ENCODE measurements at places on chromosomes 6 and 20.

DNA sequence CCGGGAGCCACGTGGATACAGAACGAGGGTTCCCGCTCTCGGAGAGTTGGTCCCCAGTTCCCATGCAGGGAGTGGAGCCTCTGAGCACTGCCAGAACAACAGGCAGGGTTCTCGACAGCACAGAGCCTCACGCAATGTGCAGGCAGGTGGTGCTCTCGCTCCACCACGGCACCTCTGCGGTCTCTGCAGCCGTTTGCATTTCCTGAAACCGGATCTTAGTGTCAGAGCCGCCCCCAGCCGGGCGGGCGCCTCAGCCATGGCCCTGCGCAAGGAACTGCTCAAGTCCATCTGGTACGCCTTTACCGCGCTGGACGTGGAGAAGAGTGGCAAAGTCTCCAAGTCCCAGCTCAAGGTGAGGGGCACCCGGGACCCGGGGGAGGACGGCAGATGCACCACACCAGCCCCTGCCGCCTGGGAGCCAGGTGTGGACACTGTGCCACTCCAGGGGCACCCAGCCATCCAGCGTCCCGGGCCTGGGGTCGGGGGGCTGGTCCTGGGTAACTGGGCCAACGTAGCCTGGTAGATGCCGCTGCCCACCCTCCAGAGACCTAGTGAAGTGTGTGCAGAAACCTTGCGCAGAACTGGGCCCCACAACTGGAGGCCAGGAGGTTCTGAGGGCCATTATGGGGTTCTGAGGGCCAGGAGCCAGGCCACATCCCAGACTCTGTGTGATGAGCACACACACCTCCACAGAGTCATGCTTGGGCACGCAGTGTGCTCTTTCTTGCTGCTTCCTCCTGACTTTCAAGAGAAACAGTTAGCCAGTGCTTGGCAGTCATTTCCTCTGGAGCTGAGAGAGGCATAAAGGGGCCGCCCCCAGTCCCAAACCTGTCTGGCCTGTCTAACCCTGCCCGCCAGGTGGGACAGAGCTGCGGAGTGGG is at the start of gene DEF6:
Gene DEF6, plus strand, starts transcription at position 218 of the 881 bp plus-strand sequence. Its CDS starts 39 bp downstream, at position 257.
- H3K4me1 ChIP-seq: peaks cover 6% of the 10 kb centered on the region
- peak; percentile 84 for DNase-seq
- peak within 1 kb of the TSS; percentile 57 for H3K4me3 ChIP-seq
- H3K36me3 ChIP-seq: peaks cover 6% of the 10 kb centered on the region
- H3K27me3 ChIP-seq: no peaks in the 10 kb centered on the region

DNA sequence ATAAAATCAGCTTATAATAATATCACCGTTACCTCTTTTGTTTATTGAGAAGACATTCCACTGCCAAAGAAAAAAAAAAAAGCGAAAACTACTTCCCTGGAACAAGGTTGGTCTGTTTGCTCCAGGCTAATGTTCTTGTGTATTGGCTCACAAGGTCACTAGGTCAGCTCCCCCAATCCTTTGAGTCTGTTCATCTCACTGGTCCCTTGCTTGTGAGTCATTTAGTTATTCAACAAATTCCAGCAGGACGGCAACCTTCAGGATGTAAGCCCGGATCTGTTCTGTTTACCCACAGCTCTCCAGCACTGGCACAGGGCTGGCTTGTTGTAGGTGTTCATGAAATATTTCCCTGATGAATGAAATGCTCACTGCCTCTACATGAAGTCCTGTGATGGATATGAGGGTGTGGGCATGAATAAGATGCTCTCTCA is 3.3 kb downstream of the ARHGAP40 start:
- peak; percentile 63 for DNase-seq
- H3K27ac ChIP-seq: peak overlapping the region; percentile 14
- H3K27me3 ChIP-seq: peaks cover 6% of the 10 kb centered on the region
- no peak overlapping the region for H3K4me3 ChIP-seq
- H3K4me1 ChIP-seq: no peaks in the 10 kb centered on the region

DNA sequence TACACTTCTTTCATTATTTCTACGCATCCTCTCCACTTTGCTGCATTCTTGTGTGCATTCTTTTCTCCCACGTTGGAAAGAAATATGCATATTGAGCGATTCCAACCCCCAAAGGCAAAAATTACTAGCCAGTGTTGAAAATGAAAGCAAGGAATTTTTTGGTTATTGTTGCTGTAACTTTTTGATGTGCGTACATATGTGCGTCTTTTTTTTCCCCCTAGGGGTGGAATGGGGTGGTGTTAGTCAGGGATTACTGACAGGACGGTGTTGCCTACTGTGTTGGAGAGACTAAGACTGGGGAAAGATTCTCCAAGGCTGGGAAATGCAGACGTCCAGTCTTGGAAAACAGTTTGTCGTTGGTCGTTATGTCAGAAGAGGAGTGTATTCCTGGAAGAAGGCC is 44.2 kb upstream of the ESR1 start:
- H3K4me1 ChIP-seq: no peaks in the 10 kb centered on the region
- peak overlapping the region; percentile 88 for H3K27ac ChIP-seq
- no peaks in the 10 kb centered on the region for H3K27me3 ChIP-seq
- no peaks in the 10 kb centered on the region for H3K36me3 ChIP-seq
- peak overlapping the region; percentile 58 for H3K4me3 ChIP-seq
- DNase-seq: peak; percentile 31

DNA sequence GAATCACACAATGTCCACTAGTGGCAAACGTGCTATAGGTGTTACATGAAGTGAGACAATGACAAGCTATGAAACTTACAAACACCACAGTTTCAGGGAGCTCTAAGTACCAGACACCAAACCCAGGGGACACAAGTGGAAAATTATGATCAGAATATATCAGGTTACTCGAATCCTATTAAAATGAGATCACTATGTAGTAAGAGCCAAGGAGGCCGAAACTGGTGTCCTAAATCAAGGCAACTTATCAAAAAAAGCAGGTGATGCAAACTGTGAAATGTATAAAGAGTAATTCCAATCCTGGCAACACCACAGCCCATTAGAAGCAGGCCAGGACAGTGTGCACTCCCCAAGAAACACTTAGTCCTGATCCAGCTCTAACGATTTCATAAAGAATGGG is 100.3 kb downstream of the ARHGAP18 start:
- DNase-seq: no peak
- no peak overlapping the region for H3K27ac ChIP-seq
- H3K4me1 ChIP-seq: no peaks in the 10 kb centered on the region
- peaks cover 7% of the 10 kb centered on the region for H3K36me3 ChIP-seq
- no peak overlapping the region for H3K4me3 ChIP-seq
- H3K27me3 ChIP-seq: no peaks in the 10 kb centered on the region

DNA sequence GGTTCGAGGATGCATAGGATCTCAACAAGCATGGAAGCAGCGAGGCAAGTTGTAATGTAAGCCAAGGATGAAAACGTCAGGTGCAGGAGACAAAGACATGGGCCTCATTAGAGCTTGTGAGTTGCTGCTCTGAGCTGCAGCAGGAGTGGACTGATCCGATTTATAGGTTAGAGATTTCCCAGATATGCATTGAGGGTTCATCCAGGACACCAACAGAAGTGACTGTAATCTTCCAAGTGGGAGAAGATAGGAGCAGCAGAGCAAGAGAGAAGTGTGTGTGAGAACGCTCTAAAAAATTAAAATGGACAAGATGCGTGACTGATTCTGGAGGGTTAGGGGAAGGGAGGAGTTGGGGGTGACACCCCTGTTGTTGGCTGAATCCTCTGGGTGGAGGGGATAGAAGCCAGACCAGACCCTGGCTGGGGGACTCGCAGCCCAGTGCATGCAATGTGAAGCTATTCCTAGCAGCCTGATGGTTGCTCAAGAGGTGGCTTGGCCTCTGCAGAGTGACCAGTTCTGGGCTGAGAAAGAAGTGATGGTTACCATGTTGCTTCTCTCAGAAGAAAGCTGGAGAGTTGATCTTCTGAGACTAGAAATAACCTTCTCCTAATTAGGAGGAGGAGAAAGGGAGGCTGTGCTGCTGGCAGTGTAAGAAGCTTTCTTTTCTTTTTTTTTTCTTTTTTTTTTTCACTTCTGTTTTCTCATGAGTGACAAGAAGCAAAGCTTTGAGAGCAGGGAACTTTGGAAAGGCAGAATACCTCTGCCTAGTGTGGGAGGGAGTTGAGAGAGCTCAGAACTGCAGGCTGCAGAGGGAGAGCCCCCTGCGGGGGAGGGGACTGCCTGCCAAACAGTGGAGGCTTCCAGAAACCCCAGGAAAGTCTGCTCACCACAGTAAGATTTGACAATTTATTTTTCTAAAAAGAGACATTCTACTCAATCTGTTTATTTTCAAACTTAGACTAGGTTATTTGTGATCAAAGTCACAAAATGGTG is 116.9 kb downstream of the SLX4IP start:
- no peak overlapping the region for H3K4me3 ChIP-seq
- no peaks in the 10 kb centered on the region for H3K27me3 ChIP-seq
- H3K27ac ChIP-seq: no peak overlapping the region
- no peaks in the 10 kb centered on the region for H3K4me1 ChIP-seq
- DNase-seq: no peak

- H3K4me3 ChIP-seq: no peak overlapping the region
- H3K27me3 ChIP-seq: no peaks in the 10 kb centered on the region
- no peaks in the 10 kb centered on the region for H3K4me1 ChIP-seq
- no peak for DNase-seq
- no peaks in the 10 kb centered on the region for H3K36me3 ChIP-seq
Measured at GRCh38 chr6:109961611-109962041, 16.5 kb upstream of the GPR6 start.

- H3K27me3 ChIP-seq: no peaks in the 10 kb centered on the region
- no peak for DNase-seq
- peak overlapping the region; percentile 96 for H3K27ac ChIP-seq
- peaks cover 8% of the 10 kb centered on the region for H3K4me1 ChIP-seq
- H3K4me3 ChIP-seq: no peak overlapping the region
Measured at GRCh38 chr6:25007269-25007699, 71.5 kb upstream of the RIPOR2 start.

- no peak for DNase-seq
- H3K4me1 ChIP-seq: no peaks in the 10 kb centered on the region
- H3K36me3 ChIP-seq: no peaks in the 10 kb centered on the region
Measured at GRCh38 chr6:25829375-25829774, 2.5 kb downstream of the SLC17A1 start.

- no peak overlapping the region for H3K27ac ChIP-seq
- no peak overlapping the region for H3K4me3 ChIP-seq
- DNase-seq: no peak
Measured at GRCh38 chr6:155970876-155971708, 515.5 kb upstream of the NOX3 start.

DNA sequence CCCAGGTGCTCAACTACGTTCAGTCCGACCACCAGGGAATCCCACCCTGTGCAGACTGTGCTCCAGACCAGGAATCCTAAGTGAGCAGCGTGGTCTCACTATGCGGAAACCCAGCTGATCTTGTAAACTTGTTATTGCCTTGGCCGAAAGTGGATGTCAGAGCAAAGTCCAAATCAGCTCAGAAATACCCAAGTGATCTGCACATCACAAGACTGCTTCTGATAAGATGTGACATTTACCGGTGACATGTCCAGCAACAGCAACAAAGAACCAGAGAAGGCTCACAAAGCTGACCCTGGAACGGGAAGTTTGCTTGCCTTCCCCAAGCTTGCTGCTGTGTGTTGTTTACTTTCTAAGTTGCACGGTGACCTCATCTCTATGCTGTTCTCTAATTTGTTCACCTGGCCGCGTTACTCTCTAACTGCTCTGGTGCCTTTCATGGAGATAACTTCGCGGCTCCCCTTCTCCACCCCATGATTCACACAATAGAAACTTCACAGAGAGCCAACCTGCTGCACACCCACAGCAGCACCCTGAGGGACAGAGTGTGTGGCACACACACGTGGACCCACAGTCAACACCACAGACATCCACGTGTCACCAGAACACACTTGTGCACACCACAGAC is 1.7 kb downstream of the BNIP5 start:
- no peak overlapping the region for H3K27ac ChIP-seq
- H3K4me3 ChIP-seq: no peak overlapping the region
- H3K36me3 ChIP-seq: no peaks in the 10 kb centered on the region
- H3K4me1 ChIP-seq: no peaks in the 10 kb centered on the region

- no peak for DNase-seq
- no peak overlapping the region for H3K4me3 ChIP-seq
- H3K27me3 ChIP-seq: no peaks in the 10 kb centered on the region
- H3K36me3 ChIP-seq: no peaks in the 10 kb centered on the region
- no peaks in the 10 kb centered on the region for H3K4me1 ChIP-seq
Measured at GRCh38 chr6:138371720-138372119, 6.0 kb upstream of the SMIM28 start.

GRCh38 chr6:151216804-151217203 is 23.0 kb upstream of the AKAP12 start:
- no peaks in the 10 kb centered on the region for H3K4me1 ChIP-seq
- no peak overlapping the region for H3K27ac ChIP-seq
- DNase-seq: no peak
- H3K4me3 ChIP-seq: no peak overlapping the region
